ENCODE measurements at places on chromosomes 2 and 18.

- DNase-seq: no peak
Observed at GRCh38 chr2:107553539-107553938, 273.2 kb upstream of the RGPD4 start.

- no peak for DNase-seq
Observed at GRCh38 chr18:74977041-74977440, 231.9 kb downstream of the PTGR3 start.

GRCh38 chr2:29688429-29688828, 233.0 kb downstream of the ALK start:
- no peak for DNase-seq

GRCh38 chr2:169065422-169065821, 3.9 kb upstream of the DHRS9 start:
- no peak for DNase-seq

DNA sequence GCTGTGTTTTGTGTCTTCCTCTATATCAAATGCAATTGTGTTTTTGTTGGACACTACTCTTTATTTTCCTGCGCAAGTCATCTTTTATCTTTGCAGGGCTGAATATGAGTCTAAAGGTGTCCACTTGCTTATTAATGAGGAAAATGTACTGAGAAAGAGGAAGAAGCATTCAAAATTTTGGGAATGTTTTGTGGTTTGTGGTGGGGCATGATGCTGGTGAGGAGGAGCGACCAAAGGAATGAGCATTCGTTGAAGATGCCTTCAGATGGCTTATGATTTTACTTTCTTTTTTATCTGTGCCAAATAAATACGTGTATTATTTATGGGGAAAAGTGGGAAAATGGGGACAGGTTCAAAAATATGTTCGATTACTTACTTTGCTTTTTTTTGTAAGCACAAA, 63.9 kb upstream of the SMIM21 start:
- DNase-seq: no peak

- DNase-seq: no peak
Observed at GRCh38 chr2:185284696-185285095, 453.9 kb upstream of the FSIP2 start.

GRCh38 chr2:33022989-33023727, 76.4 kb downstream of the LTBP1 start:
- DNase-seq: no peak

GRCh38 chr18:48801728-48802542, 148.8 kb downstream of the SMAD7 start:
- no peak for DNase-seq

GRCh38 chr2:173059971-173060461, 15.6 kb upstream of the MAP3K20 start:
- no peak for DNase-seq

DNA sequence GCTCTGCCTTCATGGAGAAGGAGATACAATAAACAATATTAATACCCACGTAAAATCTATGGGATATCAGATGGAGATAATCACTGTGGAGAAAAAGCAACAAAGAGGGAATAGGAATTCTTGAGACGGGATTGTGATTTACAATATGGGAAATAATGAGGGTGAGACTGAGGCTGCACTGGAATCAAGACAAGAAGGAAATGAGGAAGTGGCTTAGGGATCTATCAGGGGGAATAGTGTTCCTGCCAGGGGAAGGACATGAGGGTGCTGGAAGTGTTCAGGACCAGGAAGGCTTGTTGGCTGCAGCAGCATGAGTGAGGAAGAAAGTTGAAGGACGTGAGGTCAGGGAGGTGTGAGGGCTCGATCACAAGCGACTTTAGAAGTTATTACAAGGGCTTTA, 182.4 kb downstream of the DYSF start:
- DNase-seq: no peak

GRCh38 chr2:72325592-72326422, 178.1 kb upstream of the CYP26B1 start:
- peak; percentile 19 for DNase-seq

GRCh38 chr2:101893681-101894381, 97.9 kb upstream of the IL1R2 start:
- DNase-seq: peak; percentile 3

DNA sequence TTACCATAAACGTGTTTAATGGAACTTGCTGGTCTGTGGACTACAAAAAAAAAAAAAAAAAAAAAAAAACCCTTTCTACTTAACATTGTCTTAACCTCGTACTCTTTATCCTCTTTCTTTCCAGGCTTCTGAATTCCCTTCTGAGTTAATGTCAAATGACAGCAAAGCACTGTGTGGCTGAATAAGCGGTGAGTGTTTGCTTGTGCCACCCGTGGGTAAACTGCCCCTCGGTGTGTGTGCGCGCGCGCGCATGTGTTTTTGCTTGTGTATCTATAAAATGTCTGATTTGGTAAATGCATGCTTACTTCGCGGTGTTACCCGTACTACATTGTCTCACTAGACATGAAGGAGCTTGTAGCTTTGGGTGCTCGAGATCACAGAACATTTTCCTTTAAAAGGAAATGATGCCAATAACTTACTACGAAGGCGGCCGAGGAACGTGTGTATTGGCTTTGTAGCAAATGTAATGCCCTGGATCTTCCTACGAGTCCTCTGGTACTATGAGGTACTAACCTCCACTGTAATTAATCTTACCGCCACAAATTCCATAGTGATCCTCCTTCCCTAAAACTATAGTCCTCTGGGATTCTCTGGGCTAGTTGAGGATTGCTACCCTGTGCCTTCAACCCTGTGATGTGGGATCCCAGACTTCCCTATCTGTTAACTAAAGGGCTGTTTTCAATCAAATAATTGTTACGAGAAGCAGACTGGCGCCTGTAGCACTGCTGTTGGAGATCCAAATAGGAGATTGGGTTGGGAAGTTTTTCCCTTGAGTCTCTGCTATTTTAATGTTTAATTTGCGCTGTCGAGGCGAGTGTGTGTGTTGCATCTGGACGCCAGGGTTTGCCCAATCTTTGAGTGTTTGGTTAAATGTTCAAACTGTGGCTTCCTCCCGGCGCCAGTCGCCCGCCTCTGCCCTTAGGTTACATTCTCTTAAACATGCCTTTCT, 1.1 kb downstream of the ID2 start:
- peak; percentile 66 for DNase-seq

- DNase-seq: no peak
Observed at GRCh38 chr2:148350199-148350598, 294.4 kb upstream of the EPC2 start.

GRCh38 chr2:5657231-5657630, 35.0 kb upstream of the SOX11 start:
- DNase-seq: no peak

DNA sequence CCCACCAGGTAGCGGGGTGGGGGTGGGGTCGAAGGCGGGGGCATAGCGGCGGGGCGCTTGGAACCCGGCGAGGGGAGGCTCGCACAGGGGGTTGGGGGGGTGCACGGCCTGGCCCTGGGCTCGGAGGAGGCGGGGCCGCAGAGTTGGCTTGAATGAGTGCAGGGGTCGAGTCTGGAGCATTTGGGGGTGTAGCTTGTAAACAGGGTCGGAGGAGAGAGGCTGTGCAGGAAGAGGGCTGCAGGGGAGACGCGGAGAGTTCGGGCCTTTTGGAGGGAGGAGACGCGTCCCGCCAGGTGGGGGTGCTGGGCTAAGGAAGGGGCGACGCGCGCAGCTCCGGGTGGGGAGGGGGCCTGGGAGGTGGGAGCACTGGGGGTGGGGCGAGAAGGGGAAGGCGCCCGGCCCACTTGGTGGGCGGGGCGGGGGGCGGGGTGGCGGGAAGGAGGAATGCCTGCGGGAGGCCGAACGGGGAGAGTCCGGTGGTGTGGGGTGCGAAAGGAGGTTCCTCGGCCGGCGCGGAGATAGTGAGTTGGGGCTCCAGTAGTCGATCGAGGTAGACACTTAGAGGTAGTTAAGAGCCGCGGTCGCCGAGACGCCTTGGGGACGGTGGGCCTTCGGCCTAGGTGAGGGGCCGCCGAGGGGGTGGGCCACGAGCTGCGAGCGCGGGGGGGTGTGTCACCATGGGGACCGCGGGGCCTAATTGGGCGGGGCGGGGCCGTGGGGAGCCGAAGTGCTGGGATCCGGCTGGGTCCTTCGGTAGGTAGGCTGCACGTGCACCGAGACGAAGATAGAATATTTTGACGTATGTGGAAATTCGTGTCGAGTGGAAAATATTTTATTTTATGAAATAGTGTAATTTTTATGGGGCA, 774 bp downstream of the MSH6 start:
- peak; percentile 84 for DNase-seq

DNA sequence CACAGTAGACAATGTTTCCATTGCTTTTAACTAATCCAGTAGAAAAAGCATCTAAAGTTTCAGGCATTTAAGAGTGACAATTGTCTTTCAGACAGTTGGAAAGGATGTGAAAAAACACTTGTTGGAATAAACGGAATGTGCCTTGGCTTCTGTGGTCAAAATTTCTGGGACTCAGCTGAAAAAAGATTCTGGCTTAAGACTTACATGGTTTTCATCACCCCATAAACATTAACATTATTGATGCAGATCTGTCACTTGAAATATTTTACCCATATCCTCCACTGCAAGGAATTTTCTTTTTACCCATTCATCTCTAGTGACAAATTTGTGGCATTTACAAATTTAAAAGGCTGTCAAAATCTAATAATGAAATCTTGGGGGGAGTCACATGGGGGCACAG, 166.0 kb downstream of the SRBD1 start:
- no peak for DNase-seq

- DNase-seq: no peak
Observed at GRCh38 chr2:74093840-74094239, 53.9 kb downstream of the BOLA3 start.

- DNase-seq: no peak
Observed at GRCh38 chr2:128874608-128875007, 555.9 kb upstream of the HS6ST1 start.

GRCh38 chr2:233489143-233489542, 77.4 kb downstream of the USP40 start:
- no peak for DNase-seq

DNA sequence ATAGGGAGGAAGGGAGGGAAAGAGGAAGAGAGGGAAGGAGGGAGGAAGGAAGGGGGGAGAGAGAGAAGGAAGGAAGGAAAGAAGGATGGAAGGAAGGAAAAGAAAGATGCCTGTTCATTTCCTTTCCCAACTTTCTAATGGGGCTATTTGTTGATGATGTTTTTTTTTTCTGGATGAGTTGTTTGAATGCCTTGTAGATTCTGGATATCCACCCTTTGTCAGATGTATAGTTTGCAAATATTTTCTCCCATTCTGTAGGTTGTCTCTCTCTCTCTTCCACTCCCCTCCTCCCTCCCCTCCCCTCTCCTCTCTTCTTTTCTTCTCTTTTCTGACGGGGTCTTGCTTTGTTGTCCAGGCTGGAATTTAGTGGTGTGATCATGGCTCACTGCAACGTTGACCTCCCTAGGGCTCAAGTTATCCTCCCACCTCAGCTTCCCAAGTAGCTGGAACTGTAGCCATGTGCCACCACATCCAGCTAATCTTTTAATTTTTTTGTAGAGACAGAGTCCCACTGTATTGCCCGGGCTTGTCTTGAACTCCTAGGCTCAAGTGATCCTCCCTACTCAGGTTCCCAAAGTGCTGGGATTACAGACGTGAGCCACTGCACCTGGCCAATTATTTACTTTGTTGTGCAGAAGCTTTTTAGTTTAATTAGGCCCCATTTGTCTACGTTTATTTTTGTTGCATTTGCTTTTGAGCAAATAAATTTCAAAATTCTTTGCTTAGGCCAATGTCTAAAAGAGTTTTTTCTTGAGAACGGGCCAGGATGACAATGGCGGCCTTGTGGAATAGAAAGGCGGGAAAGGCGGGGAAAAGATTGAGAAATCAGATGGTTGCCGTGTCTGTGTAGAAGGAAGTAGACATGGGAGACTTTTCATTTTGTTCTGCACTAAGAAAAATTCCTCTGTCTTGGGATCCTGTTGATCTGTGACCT, 57.3 kb upstream of the FAM117B start:
- peak; percentile 44 for DNase-seq

DNA sequence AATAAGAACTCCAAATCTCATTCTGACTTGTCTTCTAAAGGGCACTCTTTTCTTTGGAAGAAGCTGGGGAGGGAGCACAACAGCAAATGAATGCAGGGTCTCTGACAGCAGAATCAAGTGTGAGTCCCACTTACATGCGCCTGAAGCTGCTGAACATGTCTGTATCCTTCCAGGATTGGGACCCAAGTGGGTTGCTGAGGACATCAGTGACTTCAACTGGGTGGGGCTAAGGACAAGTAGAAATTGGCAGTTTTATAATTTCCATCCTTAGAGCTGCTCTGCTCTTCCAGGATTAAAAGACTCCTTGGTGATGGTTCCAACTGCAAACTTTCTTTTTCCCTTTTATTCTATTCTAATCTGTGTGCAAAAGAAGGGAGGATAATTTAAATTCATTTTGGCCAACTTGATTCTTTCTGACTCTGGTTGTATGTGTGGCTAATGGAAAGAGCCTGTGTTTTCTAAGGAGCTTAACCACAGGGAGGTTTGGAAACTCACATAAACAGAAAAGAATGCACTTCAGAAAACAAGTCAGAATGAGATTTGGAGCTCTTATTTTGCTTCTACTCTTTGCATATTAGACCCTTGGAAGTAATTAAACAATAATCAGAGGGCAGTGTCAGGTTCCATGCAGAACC, 20.6 kb downstream of the ANTXR1 start:
- DNase-seq: no peak

DNA sequence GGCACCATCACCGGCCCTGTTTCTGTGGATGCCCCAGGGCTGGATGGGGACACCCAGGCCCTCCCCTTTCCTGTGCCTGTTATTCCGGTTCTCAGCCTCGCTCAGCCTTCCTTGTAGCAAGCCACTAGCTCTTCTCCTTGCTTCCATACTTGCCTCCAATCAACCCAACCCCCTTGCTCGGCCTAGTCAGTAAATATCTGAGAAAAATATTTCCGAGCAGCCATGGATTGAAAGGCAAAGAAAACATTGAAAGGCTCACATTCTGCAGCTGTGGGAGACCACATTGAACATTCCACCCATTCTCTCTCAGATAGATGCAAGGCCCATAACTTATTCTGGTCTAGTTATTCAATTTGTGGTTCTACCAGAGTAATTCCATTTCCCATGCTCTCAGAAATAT, 114.9 kb downstream of the SPP2 start:
- no peak for DNase-seq

GRCh38 chr2:130372055-130372832, 16.4 kb downstream of the PTPN18 start:
- DNase-seq: peak; percentile 94

All from NCI-H146 (cell line).